ENCODE measurements at places on chromosomes 13 and 19. TPM values are rescaled to one million over a fixed set of nuclear protein-coding genes. Genes with fewer than 3 reads are reported as not detected.

TMPRSS9 gene
- total RNA-seq = not detected

MEDAG gene
- total RNA-seq = 71.6 TPM

ONECUT3 gene
- not detected for total RNA-seq

KIRREL2 gene
- total RNA-seq = under 0.01 TPM

NCR1 gene
- not detected for total RNA-seq

SOX1 gene
- not detected for total RNA-seq

SIGLEC5 gene
- total RNA-seq = not detected

All from bladder microvascular endothelial cell (primary cell).